Stimulated activated CD8-positive, alpha-beta memory T cell treated with anti-CD3 and anti-CD28 coated beads, Interleukin-4, amount 100 ng/mL, for 4 hours (primary cell): ENCODE measurements at places on chromosomes 2 and 18.

DNA sequence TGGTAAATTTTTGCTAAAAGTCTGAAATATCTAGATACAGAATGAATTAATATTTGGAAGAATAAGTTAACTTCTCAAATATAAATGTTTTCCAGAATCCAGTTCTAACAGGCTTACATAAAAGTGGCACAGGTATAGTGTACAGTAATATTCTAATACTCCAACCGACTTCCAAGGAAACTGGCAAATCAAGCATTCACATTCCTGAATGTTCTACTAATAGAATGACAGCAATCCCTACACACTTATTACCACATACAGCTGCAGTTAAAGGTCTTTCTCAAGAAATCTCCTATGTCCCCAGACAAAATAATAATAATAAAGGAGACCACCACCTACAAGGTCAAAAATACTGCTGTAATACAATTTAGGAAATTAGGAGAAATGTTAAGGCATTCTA is 31.9 kb downstream of the TMEM131 start:
- DNase-seq = no peak

- DNase-seq = no peak
Observed at GRCh38 chr2:72330652-72331051, 183.0 kb upstream of the CYP26B1 start.

- no peak for DNase-seq
Observed at GRCh38 chr2:239775623-239776435, 249.3 kb downstream of the NDUFA10 start.

GRCh38 chr2:46275995-46276394 is 21.2 kb upstream of the EPAS1 start:
- DNase-seq = no peak

DNA sequence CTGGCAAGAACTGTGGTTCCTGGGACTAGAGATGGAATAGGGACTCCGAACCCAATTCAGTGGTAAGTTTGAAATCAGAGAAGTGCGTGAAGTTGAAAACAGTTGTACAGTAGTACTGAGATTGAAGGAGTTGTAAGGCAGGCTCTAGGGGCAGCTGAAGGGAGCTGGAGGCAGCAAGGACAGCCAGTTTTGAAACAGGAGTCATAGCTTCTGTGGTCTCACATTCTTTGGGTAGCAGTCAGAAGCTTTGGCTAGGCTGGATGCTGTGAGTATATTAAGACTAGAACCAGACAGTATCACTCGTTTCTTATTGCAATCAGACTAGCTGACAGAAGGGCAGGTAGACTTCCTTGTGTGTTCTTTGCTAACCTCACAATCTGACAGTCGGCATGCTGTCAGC is 64.5 kb upstream of the ADAM23 start:
- no peak for DNase-seq

DNA sequence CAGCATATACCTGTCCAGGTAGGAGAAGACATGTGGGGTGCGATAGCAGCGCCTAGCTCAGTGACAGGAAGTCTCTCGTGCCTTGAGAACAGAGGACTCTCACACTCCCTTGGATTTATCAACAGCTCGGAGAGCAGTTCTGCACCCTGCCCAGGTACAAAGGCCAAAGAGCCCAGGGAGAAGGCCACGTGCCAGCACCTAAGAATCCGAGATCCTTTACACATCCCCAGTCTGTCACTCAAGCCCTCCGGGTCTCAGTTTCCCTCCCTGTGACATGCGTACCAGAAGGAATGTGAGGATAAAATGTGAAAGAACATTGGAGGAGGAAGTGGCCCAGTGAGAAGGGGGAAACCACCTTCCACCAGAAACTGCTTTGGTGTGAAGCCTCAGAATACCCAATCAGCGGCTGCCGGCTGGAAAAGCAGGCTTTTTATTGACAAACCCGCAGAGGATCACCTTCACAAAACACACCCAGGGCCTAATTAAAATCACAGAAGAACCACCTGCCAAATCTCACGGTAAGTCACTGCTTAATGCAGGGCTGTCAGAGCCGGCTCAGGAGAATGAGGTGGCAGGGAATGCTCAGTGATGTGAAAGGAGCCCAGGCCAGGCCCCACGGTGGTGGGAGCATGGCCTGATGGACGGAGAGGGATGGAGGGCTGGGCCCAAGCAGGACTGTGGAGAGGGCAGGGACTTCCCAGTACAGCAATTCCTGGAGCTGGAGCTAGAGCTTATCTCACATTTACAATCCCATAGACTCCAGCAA is 66.3 kb downstream of the MYO5B start:
- DNase-seq = no peak

DNA sequence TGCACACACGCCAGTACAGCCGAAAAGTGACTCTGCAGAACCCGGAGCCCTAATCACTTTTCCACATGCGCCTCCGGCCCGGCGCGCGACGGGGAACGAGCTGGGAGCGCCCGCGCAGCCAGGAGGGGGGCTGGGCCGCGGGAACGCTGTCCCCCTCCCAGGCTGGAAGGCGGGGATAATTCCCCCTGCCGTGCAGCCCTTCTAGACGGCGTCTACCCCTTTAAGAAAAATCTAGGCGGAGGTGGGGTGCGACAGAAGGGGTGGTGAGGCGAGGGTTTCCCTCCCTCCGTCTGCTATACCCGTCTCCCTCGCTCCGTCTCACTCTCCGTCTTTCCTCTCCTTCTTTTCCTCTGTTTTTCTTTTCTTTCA is 2.4 kb downstream of the CYP26B1 start:
- no peak for DNase-seq

- DNase-seq = no peak
Observed at GRCh38 chr18:37355772-37356171, 209.8 kb downstream of the CELF4 start.

DNA sequence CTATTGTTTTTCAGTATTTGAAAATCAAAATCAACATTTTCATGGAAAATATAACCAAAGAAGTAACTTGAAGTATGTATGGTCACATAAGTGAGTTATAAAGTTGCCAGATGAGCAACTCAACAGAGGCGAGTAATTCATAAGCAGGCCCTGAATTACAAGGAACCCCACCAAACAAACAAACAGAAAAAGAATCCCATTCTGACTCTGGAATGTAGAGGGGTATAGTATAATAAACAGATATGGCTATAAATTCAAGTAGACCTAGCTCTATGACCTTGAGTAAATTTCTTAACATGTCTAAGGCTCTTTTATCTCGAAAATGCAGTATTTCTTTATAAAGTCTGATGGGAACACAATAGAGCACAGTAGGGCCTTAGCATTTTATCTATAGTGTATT is 4.7 kb upstream of the CDH2 start:
- no peak for DNase-seq
